ENCODE measurements at places on chromosomes 5 and 9.

- no peak for DNase-seq
These were observed 81.9 kb upstream of the FAM169A start for GRCh38 chr5:74948031-74948546.

- DNase-seq = no peak
These were observed 46.2 kb downstream of the ASS1 start for GRCh38 chr9:130490981-130491380.

DNA sequence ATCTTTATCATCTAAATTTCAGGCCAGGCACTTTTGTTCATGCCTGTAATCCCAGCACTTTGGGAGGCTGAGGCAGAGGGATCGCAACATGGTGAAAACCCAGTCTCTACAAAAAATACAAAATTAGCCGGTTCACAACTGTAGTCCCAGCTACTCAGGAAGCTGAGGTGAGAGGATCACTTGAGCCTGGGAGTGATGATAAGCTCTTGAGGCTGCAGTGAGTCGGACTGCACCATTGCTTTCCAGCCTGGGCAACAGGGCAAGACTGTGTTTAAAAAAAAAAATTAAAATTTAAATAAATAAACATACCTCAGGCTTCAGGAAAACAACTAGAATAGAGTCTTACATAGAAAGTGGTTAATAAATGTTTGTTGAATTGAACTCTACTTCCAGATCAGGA, 147.4 kb downstream of the AGTPBP1 start:
- DNase-seq = no peak

DNA sequence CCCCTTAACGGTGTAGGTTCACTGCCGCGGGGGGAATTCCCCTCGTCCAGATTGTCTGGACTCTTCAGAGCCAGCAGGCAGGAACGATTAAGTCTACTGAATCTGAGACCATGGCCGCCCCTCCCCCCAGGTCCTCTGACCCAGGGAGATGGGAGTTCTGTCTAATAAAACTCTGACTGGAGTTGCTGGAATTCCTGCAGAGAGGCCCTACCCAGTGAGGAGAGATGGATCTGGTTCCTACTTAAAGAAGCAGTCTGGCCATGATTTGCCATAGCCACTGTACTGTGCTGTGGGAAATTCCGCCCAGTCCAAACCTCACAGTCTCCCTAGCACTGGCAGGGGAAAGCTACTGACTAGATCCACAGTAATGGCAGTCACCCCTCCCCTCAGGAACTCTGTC, 237.7 kb upstream of the RASA1 start:
- no peak for DNase-seq

- peak; percentile 1 for DNase-seq
These were observed 1802.5 kb downstream of the EFNA5 start for GRCh38 chr5:105868038-105868780.

Data from AG10803 (cell line).